ENCODE measurements at places on chromosomes 4 and X.

GRCh38 chr4:26273616-26273980, 47.2 kb upstream of the RBPJ start:
- no peak for DNase-seq

DNA sequence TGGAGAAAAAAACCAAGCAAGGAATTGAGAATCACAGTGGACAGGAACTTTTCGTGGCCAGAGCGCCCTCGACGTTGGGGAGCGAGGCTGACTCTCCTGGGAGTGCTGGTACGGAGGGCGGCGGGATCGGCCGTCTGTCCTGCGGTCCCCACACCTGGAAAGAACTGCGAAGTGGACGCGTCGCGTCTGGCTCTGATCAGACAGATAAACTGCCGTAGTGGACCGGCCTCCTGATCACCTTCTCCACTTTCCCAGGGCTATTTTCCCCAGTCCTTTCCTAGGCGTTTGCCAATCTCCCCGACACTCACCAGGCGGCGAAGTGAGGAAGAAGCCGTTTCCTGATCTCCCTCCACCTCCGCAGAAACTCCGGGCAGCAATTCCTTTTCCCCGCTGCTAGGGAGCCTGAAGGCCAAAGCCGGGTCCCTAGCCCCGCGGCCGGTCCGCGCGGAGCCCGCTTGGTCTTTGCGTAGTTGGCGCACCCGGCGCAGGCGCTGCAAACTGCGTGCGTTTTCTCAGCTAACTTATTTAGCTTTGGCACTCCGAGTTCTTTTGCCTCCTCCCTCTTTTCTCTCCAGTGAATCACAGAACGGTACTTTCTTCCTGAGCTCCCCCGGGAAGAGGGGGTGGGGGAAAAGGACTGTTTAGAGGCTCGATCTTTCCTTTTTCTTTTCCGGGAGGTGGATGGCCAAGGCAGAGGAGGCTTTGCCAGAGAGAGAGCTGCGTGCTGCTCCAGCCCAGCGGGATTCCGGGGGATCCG, at the start of gene ARSJ:
TSS of gene ARSJ (minus strand) at position 500 of the 757 bp plus-strand sequence. CDS start 813 bp downstream, outside the sequence.
- peak; percentile 59 for DNase-seq

- DNase-seq, result no peak
Observed at GRCh38 chr4:184460499-184461285, 13.7 kb downstream of the IRF2 start.

- no peak for DNase-seq
Observed at GRCh38 chrX:14607446-14607985, 78.2 kb downstream of the GLRA2 start.

- no peak for DNase-seq
Observed at GRCh38 chr4:5927747-5928146, 34.9 kb upstream of the CRMP1 start.

- no peak for DNase-seq
Observed at GRCh38 chrX:71147496-71148277, 3.0 kb downstream of the NLGN3 start.

GRCh38 chr4:141011901-141012315, 121.4 kb downstream of the RNF150 start:
- DNase-seq, result peak; percentile 28

DNA sequence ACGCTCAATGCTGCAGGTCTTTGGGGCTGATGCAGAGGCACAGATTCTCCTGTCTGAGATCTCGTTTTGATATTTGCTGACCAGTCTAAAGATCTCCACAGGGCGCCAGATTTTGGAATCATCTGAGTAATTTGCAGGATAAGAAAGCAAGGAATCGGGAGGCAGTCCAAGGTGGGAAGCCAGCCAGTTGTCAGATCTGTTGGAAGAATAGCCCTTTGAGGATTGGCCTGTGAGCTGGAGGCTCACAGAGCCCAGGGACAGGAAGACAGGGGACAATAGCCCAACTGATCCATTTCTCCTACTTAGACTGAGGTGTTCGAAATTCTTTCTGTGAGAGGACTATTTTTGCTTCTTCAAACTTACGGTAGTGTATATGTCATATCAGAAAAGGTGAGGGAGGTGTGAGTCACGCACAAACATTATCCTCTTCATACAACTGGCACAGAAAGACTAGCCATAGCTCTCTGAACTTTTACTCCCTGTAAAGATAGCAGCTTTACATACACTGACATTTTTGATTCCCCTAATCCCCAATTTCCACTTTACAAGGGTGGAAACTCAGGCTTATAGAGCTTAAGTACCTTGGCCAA, 8.8 kb downstream of the DIPK2B start:
- peak; percentile 62 for DNase-seq

DNA sequence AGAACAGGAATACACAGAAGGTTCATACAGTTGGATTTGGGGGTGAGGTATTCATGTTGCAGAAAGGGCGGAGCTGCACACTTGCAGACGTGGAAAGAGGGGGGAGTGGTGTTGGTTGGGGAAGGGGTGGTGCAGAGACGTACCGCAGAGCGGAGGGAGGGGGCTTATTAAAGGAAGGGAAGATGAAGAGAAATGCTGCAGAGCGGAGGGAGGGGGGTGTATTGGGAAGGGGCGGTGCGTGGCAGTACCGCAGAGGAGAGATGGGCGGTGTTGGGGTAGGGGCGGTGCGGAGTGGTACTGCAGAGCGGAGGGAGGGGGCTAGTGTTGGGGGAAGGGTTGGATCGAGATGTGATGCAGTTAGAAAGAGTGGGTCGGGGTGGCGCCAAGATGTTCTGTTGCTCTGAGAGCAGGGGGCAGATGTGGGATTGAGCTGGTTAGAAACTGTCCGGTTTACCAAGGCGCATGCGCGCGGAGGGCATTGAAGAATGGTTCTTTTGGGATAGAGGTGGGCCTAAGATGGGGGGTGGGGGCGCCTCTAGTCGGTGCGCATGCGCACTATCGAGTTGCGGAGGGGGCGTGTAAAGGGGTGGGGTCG, 900 bp downstream of the TRO start:
- peak; percentile 67 for DNase-seq

GRCh38 chr4:95510877-95511276, 37.9 kb downstream of the UNC5C start:
- no peak for DNase-seq

- DNase-seq, result no peak
Observed at GRCh38 chrX:68705986-68706385, 58.5 kb downstream of the STARD8 start.

- DNase-seq, result no peak
Observed at GRCh38 chr4:10688022-10688421, 3.5 kb upstream of the CLNK start.

GRCh38 chr4:113603911-113604310, 157.6 kb downstream of the CAMK2D start:
- no peak for DNase-seq

DNA sequence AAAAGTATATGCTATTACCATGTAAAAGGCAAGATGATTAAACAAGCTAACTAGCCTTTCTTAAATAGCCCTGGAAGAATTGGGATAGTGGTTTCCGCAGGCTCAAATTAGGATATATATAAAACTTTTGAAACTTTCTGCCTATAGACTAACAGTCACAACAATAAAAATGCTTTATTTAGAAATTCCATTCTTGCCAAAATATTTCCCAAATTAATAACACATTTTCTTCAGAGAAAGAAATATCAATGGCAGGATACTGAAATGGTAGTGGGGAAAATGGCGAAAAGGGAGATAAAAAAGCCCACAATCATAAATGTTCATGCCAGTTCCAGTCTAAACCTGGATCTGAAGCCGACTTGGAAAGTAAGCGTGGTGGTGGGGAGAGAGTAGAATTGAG, 56.0 kb downstream of the MAD2L1 start:
- DNase-seq, result no peak

DNA sequence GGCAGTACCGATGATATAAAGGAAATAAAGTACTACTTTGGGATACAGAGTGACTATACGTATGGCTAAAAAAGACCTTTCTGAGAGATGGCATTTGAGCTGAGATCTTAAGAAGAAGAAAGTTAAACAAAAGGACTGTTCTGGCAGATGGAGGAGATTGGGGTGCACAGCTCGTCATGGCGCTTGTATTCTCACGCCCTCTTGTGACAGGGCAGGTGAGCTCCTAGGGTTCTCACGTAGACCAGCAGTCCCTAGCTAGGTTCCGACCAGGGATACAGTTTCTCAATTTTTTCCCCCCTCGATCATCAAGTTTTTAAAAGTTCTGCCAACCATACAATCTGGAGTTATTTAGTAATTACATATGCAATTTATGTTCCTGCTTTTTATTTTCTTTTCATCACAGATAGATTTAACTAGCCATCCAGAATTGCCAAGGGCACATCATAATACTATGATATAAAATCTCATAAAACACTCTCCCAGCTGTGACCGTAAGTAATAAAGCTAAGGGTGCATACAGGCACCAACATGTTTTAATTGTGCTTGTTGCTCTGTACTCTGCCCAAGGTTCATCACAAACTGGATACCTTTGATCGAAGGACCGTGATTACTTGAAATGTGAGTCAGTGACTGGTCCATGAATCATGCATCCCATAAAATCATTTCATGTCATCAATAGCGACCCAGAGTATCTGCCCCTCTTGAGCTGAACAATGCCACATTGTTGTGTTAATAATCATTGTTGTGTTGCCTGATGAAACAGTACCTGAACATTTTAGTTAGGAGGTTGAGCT, 69.4 kb upstream of the ZNF518B start:
- no peak for DNase-seq

- no peak for DNase-seq
Observed at GRCh38 chrX:154333837-154334271, 38.3 kb downstream of the TKTL1 start.

- DNase-seq, result no peak
Observed at GRCh38 chr4:186733778-186734177, 10.1 kb upstream of the FAT1 start.

GRCh38 chr4:3820016-3820805, 54.0 kb downstream of the ADRA2C start:
- no peak for DNase-seq

- DNase-seq, result no peak
Observed at GRCh38 chr4:97627750-97628149, 515.5 kb downstream of the STPG2 start.

DNA sequence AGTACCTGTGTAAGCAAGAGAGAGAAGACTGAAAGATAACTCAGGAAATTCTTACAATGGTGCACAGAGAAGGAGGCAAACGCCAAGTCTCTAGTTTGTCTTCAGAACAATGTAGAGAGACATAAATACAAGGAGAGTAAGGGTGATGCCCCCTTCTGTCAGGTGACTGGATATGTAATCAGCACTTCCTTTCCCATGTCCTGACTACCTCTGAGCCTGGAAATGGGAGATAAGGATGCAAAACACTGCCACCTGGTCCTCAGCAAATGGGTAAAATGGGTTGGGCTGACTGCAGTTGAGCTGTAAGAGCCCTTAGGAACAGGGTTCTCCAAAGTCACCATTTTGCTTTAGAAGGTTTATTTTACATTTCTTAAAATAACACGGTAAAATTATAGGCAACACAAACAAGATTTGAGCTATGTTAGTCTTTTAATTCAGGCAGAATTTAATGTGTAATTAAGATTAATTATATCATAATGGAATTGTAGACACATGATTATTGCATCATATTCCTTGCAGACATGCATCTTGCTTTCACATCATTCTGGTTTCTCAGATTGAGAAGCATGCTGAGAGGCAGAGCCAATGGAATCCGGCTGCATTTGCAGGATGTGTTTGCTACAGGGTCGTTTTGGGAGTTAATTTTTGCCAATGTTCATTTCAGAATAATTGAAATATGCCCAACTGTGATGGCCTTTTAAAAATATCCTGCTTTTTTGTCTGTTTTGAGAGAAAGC, 37.2 kb upstream of the ARX start:
- DNase-seq, result no peak

DNA sequence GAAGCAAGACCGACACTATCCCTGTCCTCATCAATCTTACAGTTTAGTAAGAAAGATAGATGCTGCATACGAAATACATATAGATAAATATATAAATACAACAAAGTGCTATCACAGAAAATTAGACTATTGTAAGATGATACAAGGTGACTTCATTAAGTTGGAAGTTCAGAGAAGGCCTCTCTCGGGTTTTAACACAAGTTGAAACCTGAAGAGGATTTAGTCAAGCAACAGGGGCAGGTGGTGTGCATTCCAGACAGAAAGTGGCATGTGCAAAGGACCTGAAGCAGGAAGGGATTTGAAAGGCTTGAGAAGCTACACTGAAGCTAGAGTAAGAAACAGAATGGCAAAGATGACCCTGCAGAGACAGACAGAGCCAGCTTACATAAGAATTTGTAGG, 36.5 kb downstream of the USP46 start:
- DNase-seq, result no peak

- DNase-seq, result no peak
Observed at GRCh38 chr4:52912608-52913007, 50.5 kb downstream of the RASL11B start.

- no peak for DNase-seq
Observed at GRCh38 chr4:88320224-88320779, 35.9 kb upstream of the PPM1K start.

GRCh38 chr4:11597506-11597905, 168.8 kb upstream of the HS3ST1 start:
- no peak for DNase-seq

GRCh38 chr4:122921971-122922876, at the start of gene NUDT6:
TSS of gene NUDT6 (minus strand) at chr4:122922597. CDS start at chr4:122922572, 25 bp downstream.
- DNase-seq, result peak; percentile 82

DNA sequence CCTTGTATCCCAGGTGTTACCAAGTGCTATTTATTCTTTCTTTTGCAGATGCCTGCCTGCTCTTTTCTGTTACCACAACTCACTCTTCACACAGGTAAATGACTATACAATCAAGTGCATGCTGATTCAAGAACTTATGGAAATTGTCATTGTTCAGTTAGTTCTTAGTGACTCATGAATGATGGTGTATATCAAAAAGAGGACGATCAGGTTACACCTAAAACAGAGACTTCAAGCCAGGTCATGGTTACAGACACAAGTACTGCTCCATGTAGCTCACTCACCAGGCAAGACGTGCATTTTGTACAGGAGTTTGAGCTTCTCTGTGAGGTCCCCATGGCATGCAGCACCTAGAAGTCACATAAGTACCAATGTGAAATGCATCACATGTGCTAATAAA, 59.3 kb upstream of the UCP1 start:
- no peak for DNase-seq

GRCh38 chrX:119647552-119648420, 41.6 kb upstream of the NKRF start:
- DNase-seq, result no peak

- DNase-seq, result no peak
Observed at GRCh38 chr4:137861682-137862081, 329.4 kb upstream of the PCDH18 start.

DNA sequence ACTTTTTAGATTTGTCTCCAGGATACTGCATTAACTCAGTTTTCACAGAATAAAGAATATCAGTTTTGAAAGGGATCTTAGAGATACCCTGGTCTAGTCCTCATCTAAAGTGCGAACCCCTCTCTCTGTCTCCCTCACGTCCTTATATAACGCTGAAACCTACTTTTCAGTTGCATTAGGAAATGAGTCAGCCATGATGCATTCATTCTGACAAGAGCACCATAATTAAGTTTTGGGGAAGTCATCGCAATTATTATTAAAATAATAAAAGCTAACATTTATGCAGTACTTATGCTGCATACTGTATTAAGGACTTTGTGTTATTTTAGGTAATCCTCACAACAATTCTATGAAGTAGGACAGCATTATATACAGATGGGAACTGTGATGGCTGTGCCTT, 116.1 kb downstream of the REELD1 start:
- no peak for DNase-seq
